ENCODE measurements at places on chromosomes 4 and X.

GRCh38 chr4:176333076-176333475, 13.3 kb downstream of the SPCS3 start:
- DNase-seq: no peak

- DNase-seq: no peak
Observed at GRCh38 chr4:187903106-187903505, 92.5 kb upstream of the ZFP42 start.

GRCh38 chr4:87651941-87652340, 1.9 kb downstream of the DMP1 start:
- no peak for DNase-seq

GRCh38 chrX:23372220-23372902, 37.7 kb downstream of the PTCHD1 start:
- no peak for DNase-seq

DNA sequence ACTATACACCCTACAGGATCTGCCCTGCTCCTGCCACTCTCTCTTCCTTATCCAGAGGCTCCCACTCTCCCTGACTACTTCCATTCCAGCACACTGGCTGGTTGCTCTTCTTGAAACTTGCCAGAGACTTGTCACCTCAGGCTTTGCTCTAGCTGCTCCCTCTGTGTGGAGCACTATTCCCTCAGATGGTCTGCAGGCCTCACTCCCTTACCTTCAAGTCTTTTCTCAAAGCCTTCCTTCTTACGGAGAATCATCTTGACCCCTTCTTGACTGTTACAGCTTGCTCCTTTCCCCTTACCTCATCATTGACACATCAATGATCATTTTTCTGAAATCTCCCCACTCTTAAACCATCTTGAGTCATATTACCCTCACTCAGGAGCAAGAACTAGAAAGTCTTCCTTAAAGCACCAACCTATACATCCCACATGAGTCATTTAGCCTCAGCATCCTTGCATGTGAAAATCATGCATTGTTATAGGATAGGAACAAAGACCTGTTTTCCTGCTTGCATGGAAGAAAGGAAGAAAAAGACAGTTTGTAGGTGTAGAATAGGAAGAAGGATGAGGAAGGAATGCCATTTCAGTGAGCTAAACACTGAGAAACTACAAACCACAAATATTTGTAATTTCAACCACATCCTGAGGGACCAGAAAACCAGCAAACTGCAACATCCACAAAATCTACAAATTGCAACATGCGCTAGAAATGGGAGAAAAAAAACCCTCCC, 55.7 kb downstream of the ANTXR2 start:
- no peak for DNase-seq

DNA sequence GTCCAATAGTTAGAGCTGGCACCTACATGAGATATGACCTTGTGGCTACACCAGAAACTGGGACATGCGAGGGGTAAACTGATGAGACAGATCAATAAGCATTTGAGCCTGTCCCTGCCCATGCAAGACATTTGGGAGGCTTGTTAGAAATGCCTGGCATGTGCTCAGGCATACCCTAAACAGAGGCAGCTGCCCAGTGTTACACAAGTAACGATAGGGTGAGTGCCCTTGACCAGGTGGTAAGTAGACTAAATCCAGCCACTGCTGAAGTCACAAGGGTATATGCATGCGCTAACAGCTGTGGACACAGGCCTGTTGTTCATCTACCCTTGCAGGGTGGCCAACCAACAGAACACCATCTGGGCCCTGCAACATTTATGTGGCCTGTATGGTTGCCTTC, 56.1 kb upstream of the CCDC149 start:
- DNase-seq: no peak

- no peak for DNase-seq
Observed at GRCh38 chr4:6475492-6476020, 3.1 kb upstream of the PPP2R2C start.

- no peak for DNase-seq
Observed at GRCh38 chr4:95290702-95291101, 258.1 kb downstream of the UNC5C start.

DNA sequence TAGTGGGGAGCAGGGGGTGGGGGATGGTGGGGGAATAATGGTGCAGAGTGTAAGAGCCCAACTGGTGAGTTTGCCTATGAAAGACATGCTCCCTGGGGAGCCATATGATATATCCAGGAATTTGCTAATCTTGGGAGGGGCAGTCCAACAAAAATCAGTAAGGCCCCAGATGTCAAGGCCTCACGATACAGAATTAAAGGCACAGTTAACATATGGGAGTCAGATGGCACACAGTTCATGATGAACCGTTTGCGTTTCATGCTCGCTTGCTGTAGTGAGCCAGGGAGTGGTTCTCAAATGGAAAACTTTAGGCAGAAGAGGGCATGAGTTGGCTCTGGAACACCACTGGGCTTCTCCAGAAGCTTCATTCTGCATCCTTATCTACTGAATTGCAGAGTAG, 33.9 kb upstream of the VCX2 start:
- no peak for DNase-seq

GRCh38 chr4:155966171-155966570, 12.5 kb upstream of the CTSO start:
- DNase-seq: no peak

- no peak for DNase-seq
Observed at GRCh38 chr4:95181243-95181995, 367.4 kb downstream of the UNC5C start.

GRCh38 chr4:15376145-15376544, 51.7 kb upstream of the C1QTNF7 start:
- DNase-seq: no peak

GRCh38 chr4:5127556-5127955, 76.3 kb downstream of the STK32B start:
- no peak for DNase-seq

DNA sequence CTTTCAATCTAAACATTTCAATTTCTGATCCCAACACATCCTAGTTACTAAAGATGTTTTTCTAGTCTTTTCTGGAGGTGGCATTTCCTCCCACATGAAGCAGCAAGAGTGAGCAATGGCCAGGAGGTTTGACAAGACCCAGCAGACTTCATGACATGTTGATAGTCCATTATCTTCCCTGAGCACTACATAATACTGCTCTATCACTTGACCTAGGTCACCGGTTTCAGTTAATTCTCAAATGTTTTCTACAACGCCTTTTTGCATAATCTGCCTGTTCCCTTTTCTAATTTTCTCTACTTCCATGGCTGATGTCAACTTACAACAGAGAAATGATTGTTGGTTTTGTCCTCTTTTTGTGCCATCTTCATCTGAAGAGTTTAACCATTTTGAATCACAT, 62.0 kb upstream of the GPRIN3 start:
- no peak for DNase-seq

- no peak for DNase-seq
Observed at GRCh38 chrX:70168238-70169188, 8.8 kb upstream of the DGAT2L6 start.

- DNase-seq: no peak
Observed at GRCh38 chr4:185119927-185120630, 23.0 kb upstream of the SLC25A4 start.

GRCh38 chrX:12488771-12489170, 302.4 kb upstream of the PRPS2 start:
- DNase-seq: no peak
